ENCODE measurements at places on chromosomes 3 and 15. TPM values are rescaled to one million over a fixed set of nuclear protein-coding genes. Genes with fewer than 3 reads are reported as not detected.

The ITPKA gene
- total RNA-seq, result 0.89 TPM

The AHSG gene
- not detected for total RNA-seq

The KIF15 gene
- total RNA-seq, result 10.4 TPM

The ADAMTS9 gene
- total RNA-seq, result 74.5 TPM

The TF gene
- 466 TPM for total RNA-seq

The RBP2 gene
- total RNA-seq, result not detected

The B3GALNT1 gene
- 52.8 TPM for total RNA-seq

The PRSS50 gene
- not detected for total RNA-seq

The GXYLT2 gene
- 26.4 TPM for total RNA-seq

The CIB2 gene
- total RNA-seq, result 18.4 TPM

The GOLGA8A gene
- 82.5 TPM for total RNA-seq

The CLN6 gene
- total RNA-seq, result 11.9 TPM

The HESX1 gene
- total RNA-seq, result 0.50 TPM

The ANKDD1A gene
- total RNA-seq, result 10.8 TPM

The RGMA gene
- total RNA-seq, result 31.5 TPM

The SLC51A gene
- total RNA-seq, result 0.33 TPM

The VEPH1 gene
- total RNA-seq, result 6.2 TPM

The SNRK gene
- total RNA-seq, result 50.3 TPM

The UROC1 gene
- total RNA-seq, result not detected

The SOX2 gene
- 82.5 TPM for total RNA-seq

The CLRN1 gene
- total RNA-seq, result not detected
